ENCODE measurements at places on chromosomes 16 and 17. TPM values are rescaled to one million over a fixed set of nuclear protein-coding genes. Genes with fewer than 3 reads are reported as not detected.
A peak's percentile ranks its signal among the peaks of the same experiment; 100 is the strongest.

DNA sequence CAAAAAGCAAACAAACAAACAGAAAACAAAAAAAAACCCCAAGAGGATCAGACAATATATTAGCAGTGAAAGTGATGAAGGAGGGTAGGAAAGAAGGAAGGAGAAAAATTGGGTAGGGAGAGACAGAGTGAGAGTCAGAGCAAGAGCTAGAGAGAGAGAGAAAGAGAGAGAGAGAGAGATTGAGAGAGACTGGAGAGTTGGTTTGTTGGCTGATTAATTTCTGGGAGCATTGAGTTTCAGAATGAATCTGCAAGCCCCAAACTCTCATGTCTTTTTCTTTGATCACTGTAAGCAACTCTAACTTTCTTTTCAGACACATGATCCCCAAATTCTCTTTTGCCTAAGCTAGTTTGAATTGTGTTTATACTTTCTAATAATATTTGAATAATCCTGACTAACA lies 388.1 kb downstream of the SHISA9 start:
- DNase-seq, result no peak

DNA sequence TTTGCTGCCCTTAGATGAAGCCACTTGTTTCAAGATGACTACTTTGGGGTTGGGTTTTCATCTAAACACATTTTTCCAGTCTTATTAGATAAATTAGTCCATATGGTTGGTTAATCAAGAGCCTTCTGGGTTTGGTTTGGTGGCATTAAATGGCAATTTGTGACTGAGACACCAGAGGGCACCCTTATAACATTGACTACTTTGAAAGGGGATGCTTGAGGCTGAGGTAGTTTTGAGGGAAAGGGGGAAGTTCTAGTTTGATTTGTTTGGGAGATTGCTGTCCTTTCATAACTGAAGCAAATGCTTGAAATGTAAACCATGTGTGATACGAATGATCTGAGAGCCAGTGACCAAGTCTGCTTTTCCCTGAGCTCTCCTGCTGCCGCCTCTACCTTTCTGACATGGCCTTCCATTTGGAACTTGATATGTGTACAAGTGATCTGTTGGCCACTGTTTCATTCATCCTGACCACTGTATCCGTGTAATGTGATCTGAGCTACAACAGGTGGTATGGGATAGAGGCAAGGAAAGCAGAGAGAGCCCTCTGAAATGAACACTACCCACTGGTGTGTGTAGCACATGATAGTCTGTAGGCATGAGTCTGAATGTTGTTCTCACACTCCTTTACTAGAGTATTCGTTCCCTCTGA lies 5.8 kb upstream of the RARA start:
- DNase-seq, result peak; percentile 70

The ITGAL gene
- not detected for total RNA-seq

- DNase-seq, result peak; percentile 92
Measured at GRCh38 chr17:33012522-33013033, 20.9 kb downstream of the SPACA3 start.

DNA sequence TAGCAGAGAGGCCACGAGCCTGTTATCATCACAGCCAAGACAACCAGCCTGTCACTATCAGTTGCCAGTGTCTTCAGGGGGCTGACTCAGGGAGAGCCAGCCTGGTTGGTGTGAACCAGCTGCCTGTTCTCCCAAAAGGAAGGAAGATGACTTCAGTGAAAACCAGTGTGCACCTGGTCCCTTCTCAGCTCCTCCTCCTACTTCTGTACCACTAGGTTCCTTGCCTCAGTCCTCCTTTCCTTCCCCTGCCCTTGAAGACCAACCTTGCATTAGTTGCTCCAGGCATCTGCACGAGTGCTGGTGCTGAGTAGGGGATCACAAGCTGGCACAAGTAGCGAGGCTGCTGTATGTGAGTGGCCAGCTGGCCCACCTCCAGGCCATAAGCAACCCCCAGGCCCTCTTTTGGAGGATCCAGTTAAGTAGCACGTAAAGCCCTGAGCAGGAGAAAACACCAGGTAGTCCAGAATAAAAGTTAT lies 8.5 kb downstream of the TUBG1 start:
- DNase-seq, result peak; percentile 14

The TRPV3 gene
- total RNA-seq, result 4.4 TPM

GRCh38 chr17:13405807-13406206 lies 195.9 kb downstream of the HS3ST3A1 start:
- no peak for DNase-seq

- no peak for DNase-seq
Measured at GRCh38 chr16:79547085-79547484, 53.5 kb downstream of the MAF start.

The SBK1 gene
- 0.14 TPM for total RNA-seq

DNA sequence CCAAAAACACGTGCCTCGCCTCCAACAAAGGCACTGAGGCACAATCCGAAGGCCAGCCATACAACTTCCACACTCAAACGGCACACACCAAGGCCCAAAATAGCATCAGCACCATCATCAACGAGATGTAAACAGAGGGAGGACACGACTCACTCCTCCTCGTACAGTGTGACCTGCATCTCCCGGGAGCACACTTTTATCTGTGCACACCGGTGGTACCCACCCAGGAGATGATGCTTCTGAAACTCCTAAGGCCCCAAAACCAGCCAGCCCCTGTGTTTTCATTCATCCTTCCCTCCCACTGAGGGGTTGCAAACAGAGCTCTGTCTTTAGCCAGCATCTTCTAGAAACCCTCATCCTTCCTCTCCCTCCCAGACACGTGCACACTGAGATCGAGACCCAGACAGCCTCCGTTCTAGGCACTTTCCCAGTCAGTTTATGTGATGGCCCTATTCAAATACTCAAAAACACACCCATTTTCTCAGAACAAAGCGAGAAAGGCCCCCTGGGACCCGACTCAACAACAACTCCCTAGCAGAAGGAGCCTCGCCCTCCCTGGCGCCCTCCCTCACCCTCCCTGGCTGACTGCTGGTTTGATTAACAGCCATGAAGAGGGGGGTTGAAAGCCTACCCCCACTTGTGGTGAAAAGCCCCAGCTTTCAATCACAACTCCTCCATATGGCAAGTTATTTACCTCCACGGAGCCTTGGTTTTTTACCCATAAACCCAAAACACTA lies 76.3 kb downstream of the GAS7 start:
- no peak for DNase-seq

DNA sequence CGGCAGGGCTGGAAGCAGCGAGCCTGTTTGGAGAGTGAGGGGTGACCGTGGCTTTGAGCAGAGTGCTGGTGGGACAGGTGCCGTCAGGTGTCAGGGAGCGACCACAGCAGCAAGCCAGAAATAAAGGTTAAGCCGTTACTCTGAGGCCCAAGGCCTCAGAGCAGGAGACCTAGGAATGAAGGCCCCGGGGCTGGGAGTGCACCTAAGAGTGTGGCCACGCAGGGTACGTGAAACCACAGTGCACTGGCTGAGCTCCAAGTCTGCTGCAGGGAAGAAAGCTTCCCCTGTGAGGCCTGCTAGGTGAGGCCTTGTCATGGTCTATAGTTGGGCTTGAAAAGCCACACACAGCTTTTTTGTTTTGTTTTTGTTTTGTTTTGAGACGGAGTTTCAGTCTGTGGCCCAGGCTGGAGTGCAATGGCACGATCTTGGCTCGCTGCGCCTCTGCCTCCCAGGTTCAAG lies 8.7 kb downstream of the CLUAP1 start:
- DNase-seq, result peak; percentile 54

DNA sequence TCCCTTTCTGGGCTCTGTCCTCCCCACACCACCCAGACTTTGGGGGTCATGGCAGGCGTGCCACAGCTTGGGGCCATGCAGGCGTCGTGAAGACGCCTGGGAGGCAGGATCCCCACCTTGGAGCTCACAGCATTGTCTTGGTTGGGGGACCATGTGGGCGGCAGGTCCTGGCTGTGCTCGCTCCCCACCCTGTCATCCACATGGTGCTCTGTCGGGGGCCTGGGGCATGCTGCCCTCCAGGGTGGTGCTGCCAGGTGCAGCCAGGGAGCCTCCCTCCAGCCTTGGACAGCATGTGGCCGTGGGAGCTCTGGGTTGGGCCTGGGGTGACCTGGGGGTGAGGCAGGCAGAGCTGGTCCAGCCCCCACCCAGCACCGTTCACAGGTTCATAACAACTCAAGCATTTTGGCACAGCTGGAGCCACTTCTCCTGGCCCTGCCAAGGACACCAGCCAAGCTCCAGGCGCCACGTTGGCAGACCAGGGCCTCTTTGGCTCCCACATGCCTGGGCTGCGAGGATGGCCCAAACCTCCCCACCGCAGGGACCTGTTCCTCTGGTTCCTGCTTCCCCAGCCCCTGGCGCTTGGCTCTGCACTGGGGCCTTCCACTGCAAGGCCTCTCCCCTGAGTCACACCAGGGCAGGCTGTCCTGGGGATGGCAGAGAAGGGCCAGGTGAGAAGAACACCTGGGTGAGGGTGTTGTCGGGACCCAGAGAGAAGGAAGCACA lies 15.1 kb upstream of the ATP6V0C start:
- no peak for DNase-seq

Data from MCF 10A (cell line).